Vein endothelial cell (primary cell): ENCODE measurements at places on chromosomes 5 and 9. TPM values are rescaled to one million over a fixed set of nuclear protein-coding genes. Genes with fewer than 3 reads are reported as not detected.

Gene AIF1L
- total RNA-seq: 16.0 and 25.6 TPM in 2 replicates

Gene TMEM252
- not detected in 2 replicates for total RNA-seq

Gene PCDHGA8
- 2.0 and 2.9 TPM in 2 replicates for total RNA-seq

Gene FREM1
- under 0.01 TPM in 1 of 2 replicates, not detected in the other for total RNA-seq

Gene CEP72
- total RNA-seq: 2.6 and 4.1 TPM in 2 replicates

Gene PCDHA13
- not detected in 2 replicates for total RNA-seq

Gene FGF10
- not detected in 2 replicates for total RNA-seq

Gene GDNF
- under 0.01 TPM in 1 of 2 replicates, not detected in the other for total RNA-seq

Gene IRX1
- total RNA-seq: not detected in 2 replicates

Gene CCDC152
- 0.33 and 0.86 TPM in 2 replicates for total RNA-seq

Gene RRAGA
- 43.8 and 46.1 TPM in 2 replicates for total RNA-seq

Gene TLX3
- total RNA-seq: not detected in 2 replicates

Gene SHLD3
- total RNA-seq: 4.6 and 6.2 TPM in 2 replicates

Gene PLAC8L1
- 0.29 TPM in 1 of 2 replicates, not detected in the other for total RNA-seq

Gene RBM22
- total RNA-seq: 38.2 and 46.9 TPM in 2 replicates

Gene EMB
- total RNA-seq: 0.10 and 0.33 TPM in 2 replicates

Gene QRFP
- not detected in 2 replicates for total RNA-seq

Gene PCDHA9
- total RNA-seq: under 0.01 TPM in 2 replicates

Gene SLC27A6
- total RNA-seq: not detected in 2 replicates

Gene RABGAP1
- 44.5 and 47.7 TPM in 2 replicates for total RNA-seq

Gene CCDC183
- 0.19 and 0.65 TPM in 2 replicates for total RNA-seq

Gene ZNF879
- 4.2 and 4.4 TPM in 2 replicates for total RNA-seq

Gene NR2F1
- 24.9 and 41.5 TPM in 2 replicates for total RNA-seq

Gene PDE6A
- under 0.01 TPM in 1 of 2 replicates, not detected in the other for total RNA-seq

Gene GARIN3
- total RNA-seq: not detected in 2 replicates

Gene PRLR
- not detected in 2 replicates for total RNA-seq

Gene OTP
- not detected in 2 replicates for total RNA-seq

Gene KCNMB1
- total RNA-seq: 0.10 TPM in 1 of 2 replicates, not detected in the other

Gene PCDHA6
- 0.19 and 0.33 TPM in 2 replicates for total RNA-seq

Gene SLC6A7
- not detected in 2 replicates for total RNA-seq

Gene PTGR1
- 30.1 and 44.9 TPM in 2 replicates for total RNA-seq

Gene CDC20B
- total RNA-seq: under 0.01 and 0.19 TPM in 2 replicates

Gene PTGES
- total RNA-seq: 0.10 and 0.33 TPM in 2 replicates

Gene IL31RA
- total RNA-seq: 0.98 and 1.6 TPM in 2 replicates

Gene IFNA13
- total RNA-seq: not detected in 2 replicates

Gene RBM27
- 27.1 and 34.3 TPM in 2 replicates for total RNA-seq

Gene CTXN3
- not detected in 2 replicates for total RNA-seq

Gene IFNB1
- not detected in 2 replicates for total RNA-seq

Gene HARS1
- total RNA-seq: 48.7 and 60.9 TPM in 2 replicates

Gene CKMT2
- total RNA-seq: not detected in 2 replicates

Gene OR1Q1
- total RNA-seq: not detected in 2 replicates

Gene RALGDS
- 61.5 and 67.6 TPM in 2 replicates for total RNA-seq

Gene MVB12B
- 10.1 and 17.3 TPM in 2 replicates for total RNA-seq

Gene ZCCHC10
- 18.0 and 19.7 TPM in 2 replicates for total RNA-seq

Gene LIFR
- total RNA-seq: 60.4 and 75.7 TPM in 2 replicates

Gene SPINK7
- total RNA-seq: not detected in 2 replicates

Gene ROR2
- under 0.01 TPM in 1 of 2 replicates, not detected in the other for total RNA-seq

Gene INSL6
- total RNA-seq: not detected in 2 replicates

Gene ZNF366
- 3.6 and 18.2 TPM in 2 replicates for total RNA-seq

Gene ANKRD55
- 2.6 and 16.7 TPM in 2 replicates for total RNA-seq

Gene SNCB
- total RNA-seq: 0.57 TPM in 1 of 2 replicates, not detected in the other

Gene PFN3
- total RNA-seq: not detected in 2 replicates

Gene ARHGEF28
- 154 TPM in 2 replicates for total RNA-seq

Gene GNA14
- total RNA-seq: 4.6 and 7.5 TPM in 2 replicates
